ENCODE measurements at places on chromosomes 4 and X.

DNA sequence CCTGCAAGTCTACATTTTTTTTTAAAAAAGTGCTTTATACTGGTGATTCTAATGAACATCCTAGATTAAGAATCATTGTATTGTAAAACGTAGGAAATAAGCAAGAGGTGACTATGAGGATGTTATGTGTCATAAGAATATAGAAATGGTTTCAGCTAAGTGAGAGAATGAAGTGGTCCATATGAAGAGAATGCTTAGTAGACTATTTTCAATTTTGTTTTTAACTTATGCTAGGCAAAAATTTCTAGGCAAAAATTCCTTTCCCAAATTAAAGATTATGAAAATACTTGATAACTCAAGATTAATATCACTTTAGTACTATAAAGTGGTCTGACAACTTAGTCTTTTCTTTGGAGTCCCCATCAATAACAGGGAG lies 825 bp downstream of the DYNLT3 start:
- no peak for DNase-seq

DNA sequence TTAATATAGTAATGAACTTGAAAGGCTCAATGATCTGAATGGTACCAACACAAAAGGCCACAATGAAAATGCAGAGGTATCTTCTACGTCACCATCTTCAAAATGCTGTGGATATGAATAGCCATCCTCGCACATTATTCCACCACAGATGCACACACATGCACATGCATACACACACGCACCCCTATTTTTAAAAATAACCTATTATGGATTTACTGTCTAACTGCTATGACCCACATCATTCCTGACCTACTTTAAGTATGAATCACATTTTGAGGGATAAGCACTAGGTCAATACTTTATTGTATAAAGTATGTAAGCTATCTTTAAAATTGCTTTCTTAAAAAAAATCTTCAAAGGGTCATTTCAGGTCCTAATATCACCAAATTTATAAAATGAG lies 24.4 kb upstream of the CORIN start:
- no peak for DNase-seq

DNA sequence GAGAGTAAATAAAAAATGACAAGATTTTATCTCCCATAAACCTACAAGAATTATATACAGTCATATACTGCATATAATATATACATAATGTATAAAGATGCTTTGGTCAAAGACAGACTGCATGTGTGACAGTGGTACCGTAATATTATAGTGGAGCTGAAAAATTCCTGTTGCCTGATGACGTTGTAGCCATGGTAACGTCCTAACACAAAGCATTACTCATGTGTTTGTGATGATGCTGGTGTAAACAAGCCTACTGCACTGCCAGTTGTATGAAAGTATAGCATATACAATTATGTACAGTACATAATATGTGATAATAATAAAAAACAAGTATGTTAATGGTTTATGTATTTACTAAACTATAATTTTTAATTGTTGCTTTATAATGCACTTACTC lies 245.2 kb upstream of the CENPE start:
- no peak for DNase-seq

GRCh38 chr4:89213382-89213701 lies 94.3 kb downstream of the GPRIN3 start:
- DNase-seq = no peak

DNA sequence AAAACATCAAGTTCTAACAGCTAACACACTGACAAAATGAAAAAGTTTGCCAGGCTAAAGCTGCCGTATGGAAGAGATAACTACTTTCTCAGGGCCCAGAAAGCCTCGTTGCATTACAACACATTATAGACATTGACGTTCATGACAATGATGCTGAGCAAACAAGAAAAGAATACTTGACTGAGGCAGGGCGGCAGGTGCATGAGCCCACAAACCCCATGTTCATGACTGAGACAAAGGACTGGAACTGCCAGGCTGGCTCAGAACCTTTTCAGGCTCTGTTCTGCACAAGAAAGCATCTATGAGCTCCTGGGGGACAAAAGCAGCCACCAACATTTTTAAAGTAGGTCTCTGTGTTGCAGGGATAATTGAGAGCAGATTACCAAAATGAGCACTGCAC lies 13.6 kb downstream of the TLR6 start:
- DNase-seq = no peak

DNA sequence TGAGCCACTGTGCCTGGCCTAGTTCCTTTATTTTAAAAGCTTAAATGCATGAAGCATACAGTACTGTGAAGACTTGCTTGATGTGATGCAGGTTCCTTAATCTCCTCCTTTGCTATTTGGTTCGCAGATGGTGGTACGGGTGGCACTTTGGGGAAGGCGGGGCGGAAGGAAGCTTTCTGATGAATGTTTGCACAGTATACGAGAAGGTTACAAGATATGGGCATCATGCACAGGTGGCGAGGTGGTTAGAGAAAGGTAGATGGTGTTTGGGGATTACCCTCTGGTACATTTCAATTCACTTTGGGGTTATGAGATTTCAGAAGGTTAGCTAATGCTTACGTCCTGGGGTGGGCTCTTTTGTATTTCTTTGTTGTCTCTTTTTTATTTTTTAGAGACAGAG lies 17.2 kb downstream of the RHOH start:
- DNase-seq = no peak

- no peak for DNase-seq
These were observed 205.1 kb downstream of the CHIC2 start for GRCh38 chr4:53859305-53859704.

DNA sequence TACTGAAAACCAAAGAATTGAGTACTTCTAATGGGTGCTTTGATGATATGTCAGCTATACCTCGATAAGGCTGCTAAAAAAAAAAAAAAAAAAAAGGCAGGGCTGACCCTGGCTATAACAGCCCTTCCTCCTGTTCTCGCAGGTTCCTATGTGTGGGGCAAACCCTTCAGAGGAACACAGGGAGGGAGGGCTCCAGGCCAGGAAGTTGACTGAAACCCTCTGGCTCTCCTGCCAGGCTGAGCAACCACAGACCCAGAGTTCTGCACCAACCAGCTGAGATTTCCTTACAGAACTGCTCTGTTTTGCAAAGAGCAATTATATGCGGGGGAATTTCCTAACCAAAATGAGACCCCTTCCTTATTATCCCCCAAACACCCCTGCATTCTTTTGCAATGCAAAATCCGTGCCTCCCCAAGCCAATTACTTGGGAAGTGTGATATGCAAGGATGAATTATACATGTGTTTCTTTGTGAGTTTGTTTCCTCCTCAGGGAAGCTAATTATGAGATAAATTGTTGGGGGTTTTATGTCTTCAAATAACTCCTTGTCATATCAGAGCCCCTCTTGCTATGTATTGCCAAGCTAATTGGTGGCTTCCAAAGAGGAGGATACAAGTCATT lies 45.6 kb downstream of the PDHA1 start:
- no peak for DNase-seq

GRCh38 chrX:107384397-107385105 lies 64.9 kb upstream of the FRMPD3 start:
- DNase-seq = no peak

- DNase-seq = no peak
These were observed 265.3 kb downstream of the FRMPD4 start for GRCh38 chrX:12403474-12404082.

DNA sequence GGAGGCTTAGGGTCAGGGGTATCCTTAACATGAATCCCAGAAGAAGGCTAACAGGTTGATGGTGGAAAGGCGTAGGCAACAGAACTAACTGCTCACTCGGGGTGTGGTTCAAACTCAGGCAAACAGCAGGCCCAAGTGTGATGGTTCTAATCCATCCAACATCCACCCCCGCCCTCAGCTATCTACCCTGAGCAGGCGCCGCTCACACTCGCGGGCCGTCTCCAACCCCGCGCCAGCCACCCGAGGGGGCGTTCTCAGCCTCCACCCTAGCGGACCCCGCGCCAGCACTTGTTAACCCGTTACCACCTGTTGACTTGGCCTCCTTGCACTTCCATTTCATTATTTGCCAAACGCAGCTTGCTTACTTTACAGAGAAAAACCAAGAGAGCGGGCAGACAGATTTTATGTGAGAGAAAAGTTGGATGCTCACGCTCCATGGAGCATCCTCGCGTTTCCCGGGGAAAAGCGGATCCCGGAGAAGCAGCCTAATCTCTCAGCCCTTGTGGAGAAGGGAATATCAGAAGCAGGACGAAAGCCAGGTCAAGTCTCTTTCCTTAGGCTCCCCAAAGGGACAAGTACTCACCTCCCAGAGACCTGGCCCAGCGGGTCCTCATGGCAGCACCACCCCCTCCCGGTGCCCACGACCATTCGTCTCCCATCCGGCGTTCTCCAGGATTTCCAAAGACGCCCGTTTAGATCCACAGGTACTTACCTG lies 773 bp downstream of the SNCA start:
- no peak for DNase-seq

DNA sequence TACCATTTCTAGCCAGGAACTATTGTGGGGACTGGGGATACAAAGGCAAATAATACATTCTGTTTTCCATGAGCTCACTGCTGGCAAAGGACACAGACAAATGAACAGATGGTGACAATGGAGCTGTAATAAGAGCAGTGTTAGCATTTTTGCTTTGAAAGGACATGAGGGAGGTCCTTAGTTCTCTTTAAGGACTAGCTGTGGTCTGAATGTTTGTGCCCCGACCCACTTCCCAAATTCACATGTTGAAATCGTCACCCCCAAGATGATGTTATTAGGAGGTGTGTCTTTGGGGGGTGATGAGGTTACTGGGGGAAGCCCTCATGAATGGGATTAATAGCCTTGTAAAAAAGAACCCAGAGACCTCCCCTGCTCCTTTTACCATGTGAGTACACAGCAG lies 30.3 kb downstream of the CCNG2 start:
- DNase-seq = no peak

- no peak for DNase-seq
These were observed 12.4 kb downstream of the PAQR3 start for GRCh38 chr4:78926826-78927225.

GRCh38 chr4:33467291-33467690 lies 2747.1 kb downstream of the PCDH7 start:
- no peak for DNase-seq

GRCh38 chrX:3271183-3271833 lies 75.1 kb downstream of the MXRA5 start:
- DNase-seq = no peak

All from stimulated activated CD4-positive, alpha-beta T cell treated with anti-CD3 and anti-CD28 coated beads, Interleukin-4, amount 100 ng/mL, for 48 hours (primary cell).